Thymus (tissue), 14 donors: ENCODE measurements at places on chromosomes 7 and 10. TPM values are rescaled to one million over a fixed set of nuclear protein-coding genes. Genes with fewer than 3 reads are reported as not detected.
A peak's percentile ranks its signal among the peaks of the same experiment; 100 is the strongest.

GRCh38 chr7:78406531-78406930, 608.0 kb downstream of the PHTF2 start:
- H3K4me1 ChIP-seq: no peaks in the 10 kb centered on the region
- H3K27me3 ChIP-seq: no peaks in the 10 kb centered on the region
- no peak overlapping the region for H3K4me3 ChIP-seq
- H3K36me3 ChIP-seq: no peaks in the 10 kb centered on the region

DNA sequence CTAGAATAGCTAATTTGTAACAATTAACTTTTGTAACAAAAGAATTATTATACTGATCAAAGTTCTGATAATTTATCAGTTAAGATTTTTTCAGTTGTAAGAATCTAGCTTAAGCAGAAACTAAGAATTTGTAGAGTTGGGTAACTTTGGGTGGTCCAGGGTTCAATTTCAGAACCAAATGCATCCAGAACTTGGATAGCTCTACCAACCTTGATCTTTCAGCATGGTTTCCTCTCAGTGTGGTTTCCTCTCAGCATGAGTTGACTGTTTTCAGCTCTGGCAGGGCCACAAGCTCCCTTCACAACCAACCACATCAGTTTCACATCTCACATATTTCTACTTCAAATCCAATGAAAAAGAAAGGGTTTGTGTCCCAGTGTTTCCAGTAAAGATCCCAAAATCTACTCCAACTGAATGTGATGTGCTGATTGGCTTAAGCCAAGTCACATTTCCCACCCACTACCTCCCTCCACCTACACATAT, 3.3 kb upstream of the FAS start:
- H3K4me3 ChIP-seq: no peak overlapping the region
- peaks cover 4% of the 10 kb centered on the region for H3K4me1 ChIP-seq
- no peak for DNase-seq

GRCh38 chr7:128404886-128405470, 4.8 kb downstream of the IMPDH1 start:
- no peak overlapping the region for H3K27ac ChIP-seq
- no peak for DNase-seq
- H3K4me3 ChIP-seq: peak overlapping the region; percentile 52
- H3K36me3 ChIP-seq: peaks cover under 1% of the 10 kb centered on the region
- H3K27me3 ChIP-seq: peaks cover 8% of the 10 kb centered on the region

DNA sequence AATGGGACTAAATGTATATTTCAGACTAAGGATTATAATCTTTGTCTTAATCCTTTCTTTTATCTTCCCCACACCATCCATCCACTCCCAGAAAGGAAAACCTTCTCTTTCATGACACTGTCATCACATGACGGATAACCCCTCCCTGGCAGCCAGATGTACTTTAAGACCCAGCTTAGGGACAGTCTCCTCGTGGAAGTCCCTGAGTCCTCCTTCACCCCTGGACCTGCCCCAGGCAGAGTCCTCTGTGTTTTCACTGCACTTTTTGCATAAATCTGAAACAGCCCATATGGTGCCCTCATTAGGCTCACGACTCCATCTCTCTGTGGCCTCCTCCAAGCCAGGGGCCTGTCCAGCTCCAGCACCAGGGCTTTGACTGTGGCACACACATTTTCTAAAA, 16.0 kb downstream of the NRAP start:
- H3K4me1 ChIP-seq: no peaks in the 10 kb centered on the region
- no peak for DNase-seq
- no peaks in the 10 kb centered on the region for H3K27me3 ChIP-seq

DNA sequence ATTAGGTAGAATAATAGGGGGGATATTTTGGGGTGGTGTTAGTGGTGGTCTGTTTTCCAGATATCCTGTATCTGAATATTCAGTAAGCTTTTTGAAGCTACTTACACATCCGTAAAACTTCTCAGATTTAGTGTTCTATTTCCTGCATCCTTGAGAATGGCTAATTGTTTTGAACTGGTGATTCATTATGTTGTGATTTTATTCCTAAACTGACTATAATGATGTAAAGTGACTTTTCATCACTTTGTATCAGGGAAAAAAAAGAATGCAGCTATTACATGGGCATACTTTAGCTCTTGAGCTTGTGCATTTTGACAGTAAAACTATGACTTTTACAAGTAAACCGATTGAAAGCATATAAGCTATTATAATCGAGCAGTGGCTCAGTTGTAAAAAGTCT, 18.2 kb downstream of the WAC start:
- DNase-seq: no peak
- H3K36me3 ChIP-seq: peaks cover 63% of the 10 kb centered on the region

GRCh38 chr10:48880016-48880705, 59.5 kb downstream of the LRRC18 start:
- H3K36me3 ChIP-seq: no peaks in the 10 kb centered on the region
- H3K4me1 ChIP-seq: no peaks in the 10 kb centered on the region
- DNase-seq: no peak
- H3K4me3 ChIP-seq: no peak overlapping the region
- H3K27me3 ChIP-seq: no peaks in the 10 kb centered on the region

DNA sequence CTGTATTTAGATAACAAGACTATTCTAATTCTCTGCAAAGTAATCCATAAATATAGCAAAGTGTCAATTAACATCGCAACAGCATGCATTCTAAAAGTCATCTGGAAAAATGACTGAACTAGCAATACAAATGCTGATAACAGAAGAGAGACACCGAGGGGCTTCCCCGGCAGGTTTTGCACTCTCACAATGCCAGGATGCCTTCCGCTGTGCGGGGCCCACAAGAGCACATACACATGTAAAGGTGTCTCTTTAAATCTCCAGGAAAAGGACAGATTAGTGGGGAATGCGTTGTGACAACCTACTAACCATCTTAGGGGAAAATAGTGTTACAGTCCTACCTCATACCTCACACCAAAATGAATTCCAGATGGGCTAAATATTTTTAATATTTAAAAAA, 86.9 kb downstream of the CXCL12 start:
- no peaks in the 10 kb centered on the region for H3K36me3 ChIP-seq
- H3K4me1 ChIP-seq: no peaks in the 10 kb centered on the region
- no peak overlapping the region for H3K27ac ChIP-seq
- peaks cover 27% of the 10 kb centered on the region for H3K27me3 ChIP-seq

- no peak for DNase-seq
- H3K27ac ChIP-seq: peak overlapping the region; percentile 62
- peaks cover 2% of the 10 kb centered on the region for H3K36me3 ChIP-seq
- H3K27me3 ChIP-seq: peaks cover 95% of the 10 kb centered on the region
- H3K4me3 ChIP-seq: peak overlapping the region; percentile 6
- no peaks in the 10 kb centered on the region for H3K4me1 ChIP-seq
Measured at GRCh38 chr7:27103489-27104226, 1.2 kb upstream of the HOXA2 start.

The CYP3A4 gene
- polyA plus RNA-seq: 11.1 TPM

The RGS10 gene
- polyA plus RNA-seq: 304 TPM
